ENCODE measurements at places on chromosomes 11 and 22.

- DNase-seq: no peak
Observed at GRCh38 chr11:128409476-128409875, 177.9 kb downstream of the ETS1 start.

DNA sequence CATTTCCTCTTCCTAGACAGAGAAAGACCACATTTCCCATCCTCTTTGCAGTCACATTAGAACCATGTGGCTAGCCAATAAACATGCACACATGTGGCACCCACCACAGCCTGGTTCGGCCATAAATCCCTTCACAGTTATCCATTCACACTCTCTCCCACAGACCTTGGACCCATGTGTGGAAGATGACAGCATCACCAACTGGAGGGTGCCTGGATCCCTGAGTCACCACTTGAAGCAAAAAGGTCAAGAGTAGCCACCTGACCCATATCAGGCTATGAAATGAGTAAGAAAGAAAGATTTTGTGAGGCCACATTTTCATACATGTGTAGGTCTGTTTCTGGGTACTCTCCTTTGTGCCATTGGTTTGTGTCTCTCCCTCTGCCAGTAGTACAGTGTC is 9.0 kb upstream of the TMEM121B start:
- no peak for DNase-seq

- no peak for DNase-seq
Observed at GRCh38 chr11:23932485-23932898, 564.4 kb upstream of the LUZP2 start.

DNA sequence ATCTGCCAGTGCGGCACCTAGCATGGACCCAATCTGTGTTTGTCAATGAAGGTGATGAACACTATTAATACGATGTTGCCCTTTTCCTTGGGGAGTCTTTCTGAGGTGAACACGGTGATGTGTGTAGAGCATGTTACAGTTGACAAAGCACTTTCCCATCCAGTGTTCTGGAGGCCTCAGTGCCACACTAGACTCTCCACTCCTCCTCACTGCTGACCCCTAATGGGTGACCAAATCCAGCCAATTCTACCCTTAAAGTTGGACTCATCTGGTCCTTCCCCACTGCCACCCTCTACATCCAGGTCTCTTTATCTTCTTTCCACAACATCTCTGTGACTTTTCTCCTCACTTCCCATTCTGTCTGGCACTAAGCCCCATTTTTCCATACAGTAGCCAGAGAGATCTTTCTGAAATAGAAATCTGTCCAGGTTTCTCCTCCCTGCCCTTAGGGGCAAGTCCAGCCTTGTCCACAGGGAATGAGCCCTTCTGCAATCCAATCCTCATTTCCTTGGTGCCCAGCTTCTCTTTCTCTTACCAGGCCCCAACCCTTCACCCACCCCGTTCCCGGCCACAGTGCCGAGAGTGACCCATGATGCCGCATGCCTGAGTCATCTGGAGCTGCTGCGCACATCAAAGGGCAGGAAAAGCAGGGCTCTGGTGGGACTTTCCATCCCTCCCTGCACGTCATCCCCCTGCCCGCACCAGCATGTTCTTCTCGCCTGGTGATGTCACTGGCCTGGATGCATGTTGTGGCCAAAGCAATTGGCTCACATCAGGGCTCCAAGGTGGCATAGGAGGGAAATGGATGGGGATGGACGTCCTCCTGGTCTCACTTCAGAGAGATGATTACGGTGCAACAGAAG is 64.2 kb downstream of the RASSF10 start:
- DNase-seq: no peak

- DNase-seq: no peak
Observed at GRCh38 chr22:48931452-48931851, 896.2 kb downstream of the BRD1 start.

DNA sequence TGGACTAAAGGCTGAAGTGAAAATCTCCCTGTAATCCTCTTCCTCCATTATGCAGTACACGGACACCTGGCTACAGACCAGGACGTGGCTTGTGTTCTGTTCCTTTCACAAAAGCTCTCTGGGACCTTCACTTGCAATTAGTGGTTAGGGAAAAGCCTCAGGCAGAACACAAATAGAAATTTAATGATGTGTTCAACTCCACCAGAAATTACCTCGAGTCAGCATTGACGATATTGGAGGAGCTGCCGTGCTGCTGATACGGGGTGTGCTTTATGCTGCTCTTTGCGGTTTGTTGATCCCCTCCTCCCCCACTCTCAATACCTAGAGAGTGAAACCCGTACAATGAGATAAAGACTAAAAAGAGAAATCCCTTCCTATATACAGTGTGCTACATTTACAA is 48.9 kb downstream of the POLD3 start:
- DNase-seq: no peak

GRCh38 chr11:95404370-95404769 is 173.4 kb upstream of the SESN3 start:
- no peak for DNase-seq

- no peak for DNase-seq
Observed at GRCh38 chr11:110078923-110079544, 14.2 kb upstream of the ZC3H12C start.

DNA sequence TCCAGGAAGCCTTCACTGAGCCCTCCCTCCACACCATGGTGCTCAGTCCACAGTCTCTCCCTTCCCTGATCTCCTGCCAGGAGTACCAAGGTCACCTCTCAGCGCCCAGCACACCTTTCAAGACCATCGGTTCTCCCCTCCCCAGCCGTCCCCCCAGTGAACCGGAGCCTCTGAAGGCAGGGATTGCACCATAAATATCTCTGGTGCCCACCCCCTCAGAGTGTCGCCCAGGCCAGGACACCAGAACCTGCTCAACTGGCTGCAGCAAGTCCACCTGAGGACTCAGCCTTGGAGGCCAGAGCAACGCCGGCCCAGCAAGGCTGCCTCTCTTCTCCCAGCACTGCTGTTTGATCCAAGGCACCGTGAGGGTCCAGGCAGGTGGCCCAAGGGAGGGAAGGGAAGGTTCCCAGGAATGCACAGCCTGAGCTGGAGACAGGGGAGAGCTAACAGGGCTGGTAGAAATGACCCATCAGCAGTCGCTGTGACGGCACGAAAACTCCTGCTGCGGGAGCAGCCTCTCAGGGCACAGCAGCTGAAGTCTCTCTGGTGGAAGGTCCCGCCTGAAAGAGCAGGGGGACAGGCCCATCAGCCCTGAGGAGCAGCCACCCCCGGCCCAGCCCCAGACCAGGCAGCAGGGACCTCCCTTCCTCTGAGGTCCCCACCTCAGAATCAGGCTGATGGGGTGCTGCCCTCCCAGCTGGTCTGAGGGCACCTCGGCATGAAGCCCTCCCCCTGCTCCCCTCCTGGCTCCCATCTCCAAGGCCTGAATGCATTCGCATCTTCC is 80.3 kb downstream of the BUD13 start:
- DNase-seq: no peak

DNA sequence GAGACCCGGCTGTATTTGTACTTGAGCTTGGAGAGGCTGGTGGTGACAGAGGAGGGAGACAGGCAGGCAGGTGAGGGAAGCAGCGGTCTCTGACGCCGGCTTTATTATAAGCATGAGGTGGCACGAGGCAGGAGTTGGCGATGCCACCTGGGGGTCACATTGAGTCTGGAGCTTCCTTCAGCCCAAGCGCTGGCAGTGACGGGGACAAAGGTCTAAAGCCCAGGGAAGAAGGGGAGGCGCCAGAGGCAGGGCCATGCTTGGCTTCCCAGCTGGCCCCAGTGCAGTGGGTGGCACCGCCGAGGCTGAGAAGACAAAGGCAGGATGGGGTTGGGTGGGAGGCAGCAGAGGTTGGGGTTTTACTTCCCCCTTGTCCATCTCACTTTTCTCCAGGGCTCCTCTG is 4.5 kb downstream of the FXYD2 start:
- no peak for DNase-seq

DNA sequence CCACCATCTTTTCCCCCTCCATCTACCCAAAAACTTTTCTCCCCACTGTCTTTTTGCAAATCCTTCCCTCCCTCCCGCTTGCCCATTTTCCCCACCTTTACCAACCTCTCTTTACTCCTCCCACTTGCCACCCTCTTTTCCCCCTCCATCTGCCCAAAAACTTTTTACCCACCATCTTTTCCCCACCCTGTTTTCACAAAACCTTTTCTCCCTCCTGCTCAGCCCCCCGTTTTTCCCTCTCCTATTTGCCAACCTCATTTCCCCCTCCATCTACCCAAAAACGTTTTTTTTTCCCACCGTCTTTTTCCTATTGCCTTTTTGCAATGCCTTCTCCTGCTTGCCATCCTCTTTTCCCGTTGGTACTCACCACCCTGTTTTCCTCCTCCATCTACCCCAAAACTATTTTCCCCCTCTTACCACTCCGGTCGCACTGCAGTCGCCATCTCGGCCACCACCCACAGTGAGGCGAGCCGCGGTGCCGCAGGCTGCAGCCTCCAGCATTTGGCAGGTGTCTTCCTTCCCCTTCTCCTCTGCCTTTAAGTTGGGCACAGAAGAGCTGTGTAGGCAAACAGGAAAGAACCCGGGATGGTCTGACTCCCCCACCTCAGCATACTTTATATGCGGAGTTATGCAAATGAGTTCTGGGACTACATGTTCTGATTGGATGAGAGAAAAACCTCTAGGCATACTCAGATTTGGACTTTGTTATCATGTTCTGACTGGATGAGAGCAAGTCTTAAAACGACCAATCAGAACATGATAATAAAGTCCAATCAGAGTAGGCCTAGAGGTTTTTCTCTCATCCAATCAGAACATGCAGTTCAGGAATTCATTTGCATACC is 121.2 kb upstream of the VPREB1 start:
- DNase-seq: no peak
